ENCODE measurements at places on chromosomes 1 and 21.

GRCh38 chr1:232044728-232045127, 418.1 kb downstream of the DISC1 start:
- DNase-seq: no peak

- peak; percentile 9 for DNase-seq
Observed at GRCh38 chr1:117664314-117664713, 58.5 kb downstream of the TENT5C start.

- DNase-seq: no peak
Observed at GRCh38 chr1:30649321-30649991, 73.9 kb downstream of the MATN1 start.

- no peak for DNase-seq
Observed at GRCh38 chr1:66570196-66570595, 36.2 kb downstream of the SGIP1 start.

- DNase-seq: no peak
Observed at GRCh38 chr21:46081022-46081861, 16.7 kb upstream of the COL6A2 start.

GRCh38 chr1:169132512-169133227, 26.2 kb downstream of the ATP1B1 start:
- DNase-seq: no peak

DNA sequence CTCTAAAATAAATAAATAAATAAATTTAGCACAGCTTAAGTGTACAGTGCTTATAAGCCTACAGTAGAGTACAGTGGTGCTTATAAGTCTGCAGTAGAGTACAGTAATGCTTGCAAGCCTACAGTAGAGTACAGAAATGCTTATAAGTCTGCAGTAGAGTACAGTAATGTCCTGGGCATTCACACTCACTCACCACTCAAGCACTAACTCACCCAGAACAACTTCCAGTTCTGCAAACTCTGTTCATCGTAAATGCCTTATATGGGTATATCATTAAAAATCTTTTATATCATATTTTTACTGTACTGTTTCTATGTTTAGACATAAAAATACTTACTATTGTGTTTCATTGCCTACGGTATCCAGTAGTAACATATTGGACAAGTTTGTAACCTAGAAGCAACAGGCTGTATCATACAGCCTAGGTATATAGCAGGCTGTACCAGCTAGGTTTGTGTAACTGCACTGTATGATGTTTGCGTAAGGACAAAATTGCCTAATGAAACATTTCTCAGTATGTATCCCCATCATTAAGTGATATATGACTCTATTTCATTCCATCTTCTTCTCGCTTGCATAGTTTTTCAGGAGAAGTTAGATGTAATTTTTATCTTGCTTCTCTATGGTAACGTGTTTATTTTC, 14.0 kb upstream of the S100B start:
- no peak for DNase-seq

- DNase-seq: peak; percentile 33
Observed at GRCh38 chr1:202159534-202160371, 649 bp downstream of the PTPN7 start.

DNA sequence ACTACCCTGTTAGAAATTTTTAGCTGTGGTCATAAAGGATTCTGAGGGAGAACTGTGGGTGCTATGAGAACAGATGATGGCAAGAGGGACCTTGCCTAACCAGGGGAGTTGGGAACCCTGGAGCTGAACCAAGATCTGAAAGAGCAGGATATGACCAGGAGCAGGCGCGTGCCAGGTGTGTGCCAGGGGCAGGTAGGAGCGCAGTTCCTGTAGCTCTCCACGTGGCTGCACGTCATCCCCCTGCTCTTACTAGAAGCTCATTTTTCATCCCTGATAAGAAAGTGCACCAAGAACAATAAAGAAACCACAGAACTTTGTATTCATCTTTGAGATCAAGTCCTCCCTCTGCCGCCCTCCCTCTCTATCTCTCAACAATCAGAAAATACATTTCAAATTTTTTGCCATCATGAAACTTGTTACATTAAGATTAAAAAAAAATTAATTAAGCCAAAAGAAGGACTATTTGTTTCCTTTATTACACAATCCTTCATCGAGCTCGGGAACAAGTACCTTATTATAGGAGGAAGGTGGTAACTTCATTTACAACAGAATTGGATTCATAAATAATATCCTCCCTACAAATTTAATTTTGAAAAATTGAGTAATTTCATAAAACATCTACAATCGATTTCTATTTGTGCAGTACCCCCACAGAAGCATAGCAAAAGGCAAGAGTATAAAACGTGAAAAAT, 78.5 kb downstream of the SLC35F3 start:
- no peak for DNase-seq

DNA sequence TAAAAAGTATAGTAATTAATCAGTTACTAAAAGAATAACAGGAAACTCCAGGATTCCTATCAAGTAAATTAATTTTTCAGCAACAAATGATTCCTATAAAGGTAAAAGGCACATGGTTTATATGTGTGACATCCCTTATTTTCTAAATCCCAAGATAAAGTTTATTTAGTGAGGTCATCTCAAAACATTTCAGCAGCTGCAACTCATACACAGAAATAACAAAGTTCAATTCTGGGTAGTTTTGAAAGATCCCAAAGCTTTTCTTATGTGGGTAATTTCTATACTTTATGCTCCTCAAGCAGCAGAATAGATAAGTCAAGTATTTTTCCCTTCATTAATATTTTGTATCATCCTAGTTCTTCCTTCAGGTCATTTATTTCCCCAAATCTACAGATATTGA, 117.7 kb downstream of the EIF4G3 start:
- DNase-seq: no peak

- no peak for DNase-seq
Observed at GRCh38 chr1:114061121-114061830, 82.0 kb downstream of the OLFML3 start.

DNA sequence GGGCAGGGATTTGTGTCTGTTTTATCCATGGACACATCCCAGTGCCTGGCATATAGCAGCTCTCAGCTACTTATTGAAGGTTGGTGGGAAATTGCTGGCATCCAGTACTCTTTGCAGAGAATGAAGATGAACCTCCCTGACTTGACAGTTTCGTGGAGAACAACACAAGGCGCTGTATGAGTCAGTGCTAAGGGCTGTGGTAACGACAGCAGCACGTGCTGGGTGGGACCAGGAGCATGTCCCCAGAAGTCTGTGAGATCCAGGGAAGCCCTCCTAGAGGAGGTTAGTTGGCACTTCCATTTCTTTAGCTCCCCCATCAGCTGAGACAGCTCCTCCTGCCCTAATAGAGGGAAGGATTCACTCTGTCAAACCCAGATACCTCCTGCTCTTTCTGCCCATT, 25.9 kb upstream of the IL19 start:
- DNase-seq: no peak

- DNase-seq: no peak
Observed at GRCh38 chr21:34715518-34715917, 46.7 kb downstream of the CLIC6 start.

DNA sequence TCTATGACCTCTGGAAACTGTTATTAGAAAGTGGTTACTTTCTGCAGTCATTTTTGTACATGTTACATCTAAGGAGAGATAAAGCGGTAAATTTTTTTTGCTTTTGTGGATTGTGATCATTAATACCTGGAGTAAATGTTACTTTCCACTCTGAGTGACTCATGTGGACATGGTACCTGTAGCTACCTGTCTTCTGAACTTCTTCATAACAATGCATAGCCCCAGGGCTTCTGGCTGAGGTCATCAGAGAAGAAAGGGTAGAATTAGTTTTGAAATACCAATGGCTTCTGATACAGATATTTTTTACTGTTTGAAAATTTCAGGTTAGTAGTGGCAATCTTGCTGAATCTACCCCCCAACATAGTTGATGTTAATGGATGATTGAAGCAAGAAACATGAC, 489.3 kb downstream of the RWDD3 start:
- DNase-seq: no peak

DNA sequence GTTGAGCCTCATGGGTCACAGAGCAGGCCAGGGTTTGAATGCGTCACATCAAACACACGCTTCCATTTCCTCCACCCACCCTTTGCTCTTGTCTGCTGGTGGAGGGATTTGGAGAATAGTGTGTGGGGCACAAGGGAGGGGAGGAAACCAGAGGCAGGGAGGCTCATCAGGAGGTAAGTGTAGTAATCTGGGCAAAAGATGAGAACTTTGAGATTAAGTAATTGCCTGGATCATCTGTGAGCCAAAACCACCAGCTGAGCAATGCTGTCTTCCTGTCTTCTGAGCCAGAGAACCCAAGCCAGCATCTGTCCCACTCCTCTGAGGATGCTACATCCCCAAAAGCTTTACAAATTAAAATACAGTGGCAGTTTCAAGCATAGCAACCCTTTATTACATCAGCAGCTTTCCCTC, 45.2 kb downstream of the C8B start:
- DNase-seq: no peak

- no peak for DNase-seq
Observed at GRCh38 chr1:24903955-24904730, 25.9 kb downstream of the RUNX3 start.

DNA sequence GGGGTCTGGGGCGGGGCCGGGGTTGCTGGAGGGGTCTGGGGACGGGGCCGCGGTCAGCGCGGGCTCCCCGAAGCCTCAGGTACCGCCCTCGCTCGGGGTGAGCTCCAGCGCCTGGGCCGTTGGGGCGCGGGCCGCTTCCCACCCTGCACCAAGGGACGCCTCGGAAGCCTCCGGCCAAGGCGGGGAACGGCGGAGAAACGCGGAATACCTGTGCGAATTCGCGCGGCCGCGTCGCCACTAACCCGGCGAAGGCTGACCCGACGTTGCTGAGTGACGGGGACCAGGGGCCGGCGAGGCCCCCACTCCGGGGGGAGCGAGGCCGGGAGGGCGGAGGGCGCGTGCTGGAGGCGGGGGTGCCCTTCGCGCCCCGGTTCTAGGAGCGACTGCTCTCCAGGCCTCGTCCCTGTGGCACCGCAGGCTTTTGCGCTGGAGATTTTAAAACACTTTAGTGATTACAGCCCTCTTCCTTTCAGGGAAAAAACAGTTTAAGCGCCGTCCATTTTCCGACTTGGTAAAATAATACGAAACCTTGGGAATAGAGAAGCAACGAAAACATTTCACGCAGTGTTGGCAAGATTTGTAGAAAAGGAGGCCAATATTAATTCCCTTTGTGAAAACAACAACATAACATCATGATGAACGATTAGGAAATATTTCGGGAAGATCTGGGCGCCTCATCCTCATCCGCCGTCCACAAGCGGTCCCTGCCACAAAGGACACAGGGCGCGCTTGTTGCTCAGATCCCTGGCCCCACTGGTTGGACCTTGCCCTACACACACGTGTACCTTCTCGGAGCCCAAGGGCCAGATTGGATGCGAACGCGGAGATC, 971 bp upstream of the GNG4 start:
- DNase-seq: no peak

DNA sequence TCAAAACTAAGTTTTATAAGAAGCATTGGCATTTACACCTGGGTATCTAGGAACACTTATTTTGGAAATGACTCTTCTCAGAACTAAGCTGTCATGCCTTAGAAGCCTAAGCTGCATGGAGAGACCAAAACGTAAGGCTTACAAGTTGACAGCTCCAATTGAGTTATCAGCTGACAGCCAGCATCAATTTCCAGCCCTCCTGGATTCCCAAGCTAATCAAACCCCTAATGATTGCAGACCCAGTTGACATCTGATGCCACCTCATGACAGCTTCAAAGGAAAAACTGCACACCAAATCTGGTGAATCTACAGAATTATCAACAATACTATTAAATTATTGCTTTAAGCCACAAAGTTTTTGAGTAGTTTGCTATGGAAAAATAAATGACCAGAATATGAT, 187.6 kb upstream of the PRMT6 start:
- no peak for DNase-seq

GRCh38 chr1:181104790-181105133, 16.3 kb downstream of the IER5 start:
- DNase-seq: peak; percentile 13

DNA sequence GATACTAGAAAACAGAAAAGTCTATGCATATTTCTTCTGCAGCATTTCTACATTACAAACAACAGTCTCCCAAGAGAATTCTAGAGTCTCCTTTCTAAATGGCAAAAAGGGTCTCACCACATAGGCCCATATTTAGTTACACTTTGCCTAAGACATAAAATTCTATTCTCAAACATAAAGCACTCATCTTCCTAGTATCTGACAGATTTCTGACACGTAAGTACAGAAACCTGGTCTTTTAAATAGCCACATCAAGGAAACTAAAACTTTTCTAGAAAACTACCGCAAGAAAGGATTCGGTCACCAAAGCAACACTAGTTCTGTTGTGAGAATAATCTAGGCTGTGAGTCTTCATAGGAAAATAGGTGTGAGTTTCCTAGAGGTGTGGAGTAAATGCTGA, 33.6 kb upstream of the CTSK start:
- DNase-seq: no peak

GRCh38 chr1:221648201-221648600, 93.7 kb downstream of the DUSP10 start:
- no peak for DNase-seq

GRCh38 chr1:244246334-244246733, 195.3 kb downstream of the ZBTB18 start:
- no peak for DNase-seq

DNA sequence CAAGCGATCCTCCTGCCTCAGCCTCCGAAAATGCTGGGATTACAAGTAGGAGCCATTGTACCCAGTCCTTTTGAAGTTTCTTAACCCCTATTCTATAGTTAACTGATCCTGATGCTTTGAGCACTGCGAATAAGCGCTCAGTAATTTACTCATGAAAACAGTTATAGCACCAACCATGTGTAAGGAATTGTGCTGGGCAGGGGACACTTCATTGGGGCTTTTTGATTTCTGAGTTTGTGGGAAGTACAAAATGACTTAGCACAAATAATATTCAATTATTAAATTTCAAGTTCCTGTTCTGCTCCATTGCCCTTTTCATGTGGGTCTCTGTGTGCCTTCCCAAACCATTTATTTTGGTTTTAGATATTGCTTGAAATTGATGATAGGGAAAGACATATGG, 6.2 kb upstream of the HIPK1 start:
- no peak for DNase-seq

DNA sequence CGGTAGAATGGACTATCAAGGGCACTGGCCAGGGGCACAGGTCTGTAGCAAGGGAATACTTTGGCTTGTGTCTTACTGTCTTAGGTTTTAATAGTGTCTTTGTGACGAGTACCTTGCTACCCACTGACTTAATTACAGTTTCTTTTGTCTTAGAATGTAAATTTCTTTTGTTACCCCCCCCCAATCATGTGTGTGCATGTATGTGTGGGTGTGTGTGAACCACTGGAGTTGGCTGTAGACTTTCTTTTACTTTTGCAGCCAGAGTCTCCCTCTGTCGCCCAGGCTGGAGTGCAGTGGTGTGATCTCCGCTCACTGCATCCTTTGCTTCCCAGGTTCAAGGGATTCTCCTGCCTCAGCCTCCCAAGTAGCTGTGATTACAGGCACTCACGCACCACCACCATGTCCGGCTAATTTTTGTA, 61.8 kb upstream of the CLDN14 start:
- DNase-seq: no peak

GRCh38 chr1:9606948-9607347, 18.2 kb downstream of the TMEM201 start:
- no peak for DNase-seq

GRCh38 chr1:53332833-53333232, 5.0 kb upstream of the LRP8 start:
- no peak for DNase-seq

GRCh38 chr1:66168467-66168887, 365.5 kb upstream of the SGIP1 start:
- no peak for DNase-seq
